ENCODE measurements at places on chromosomes 16 and 17. TPM values are rescaled to one million over a fixed set of nuclear protein-coding genes. Genes with fewer than 3 reads are reported as not detected.

GRCh38 chr16:50809561-50809960, 67.7 kb downstream of the CYLD start:
- no peak for DNase-seq

KRT15 gene
- 3.6 TPM for total RNA-seq

- DNase-seq = no peak
Measured at GRCh38 chr16:52251495-52251894, 295.4 kb downstream of the TOX3 start.

DNA sequence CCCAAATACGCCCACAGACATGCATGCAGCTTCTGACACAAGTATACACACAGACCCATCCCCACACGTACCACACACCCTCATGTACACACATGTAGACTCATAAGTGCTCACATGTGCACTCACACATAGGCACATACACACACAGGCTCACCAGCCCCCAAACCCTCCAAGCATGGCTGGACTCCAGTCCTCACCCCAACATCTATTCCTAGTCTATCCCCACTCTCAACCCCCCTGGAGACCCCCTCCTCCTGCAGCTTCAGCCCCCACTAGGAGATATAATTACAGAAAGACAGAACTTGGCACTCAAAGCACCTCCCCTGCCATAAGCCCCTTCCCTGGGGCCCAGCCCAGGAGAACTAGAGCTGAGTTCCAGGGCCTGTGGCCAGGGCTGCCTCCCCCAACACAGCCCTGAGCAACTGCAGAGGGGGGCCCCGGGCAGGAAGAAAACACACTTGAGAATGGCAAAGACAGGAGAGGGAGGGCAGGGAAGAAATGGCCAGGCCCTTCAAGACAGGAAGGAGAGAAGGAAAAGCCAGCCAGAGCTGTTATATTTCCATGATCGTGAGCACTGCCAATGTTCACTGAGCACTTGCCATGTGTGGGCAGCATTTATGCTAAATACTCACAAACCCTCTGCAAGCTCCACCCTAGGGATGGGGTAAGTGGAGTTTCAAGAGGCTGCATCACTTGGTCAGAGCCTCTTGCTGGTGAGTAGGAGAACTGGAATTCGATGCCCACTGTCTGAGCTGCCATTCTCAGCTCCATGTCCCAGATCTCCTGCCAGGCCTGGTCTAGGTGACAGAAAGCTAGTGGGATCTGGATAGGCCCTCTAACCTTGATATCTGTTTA, 224.5 kb downstream of the ZNF423 start:
- peak; percentile 23 for DNase-seq

KIF2B gene
- not detected for total RNA-seq

DNAH2 gene
- total RNA-seq = under 0.01 TPM

DNA sequence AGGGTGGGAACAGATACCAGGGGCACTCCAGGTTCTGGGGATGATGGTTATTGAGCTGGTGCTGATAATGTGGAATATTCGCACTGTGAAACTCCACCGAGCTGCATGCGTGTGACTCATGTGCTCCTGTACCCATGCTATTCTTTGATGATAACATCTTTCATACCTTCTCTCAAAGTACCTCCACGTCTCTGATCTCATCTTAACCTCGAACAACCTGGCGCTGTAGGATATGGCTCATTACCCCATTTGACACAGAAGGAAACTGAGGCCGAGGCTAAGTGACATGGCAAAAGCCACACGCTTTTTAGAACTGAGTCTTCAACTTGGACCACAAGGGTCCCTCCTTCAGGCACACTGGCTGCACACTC, 30.2 kb upstream of the MRPS23 start:
- no peak for DNase-seq

CNTROB gene
- total RNA-seq = 12.5 TPM

CDH8 gene
- total RNA-seq = not detected

GRCh38 chr17:18267927-18268711, 7.7 kb downstream of the MIEF2 start:
- DNase-seq = peak; percentile 73

DNA sequence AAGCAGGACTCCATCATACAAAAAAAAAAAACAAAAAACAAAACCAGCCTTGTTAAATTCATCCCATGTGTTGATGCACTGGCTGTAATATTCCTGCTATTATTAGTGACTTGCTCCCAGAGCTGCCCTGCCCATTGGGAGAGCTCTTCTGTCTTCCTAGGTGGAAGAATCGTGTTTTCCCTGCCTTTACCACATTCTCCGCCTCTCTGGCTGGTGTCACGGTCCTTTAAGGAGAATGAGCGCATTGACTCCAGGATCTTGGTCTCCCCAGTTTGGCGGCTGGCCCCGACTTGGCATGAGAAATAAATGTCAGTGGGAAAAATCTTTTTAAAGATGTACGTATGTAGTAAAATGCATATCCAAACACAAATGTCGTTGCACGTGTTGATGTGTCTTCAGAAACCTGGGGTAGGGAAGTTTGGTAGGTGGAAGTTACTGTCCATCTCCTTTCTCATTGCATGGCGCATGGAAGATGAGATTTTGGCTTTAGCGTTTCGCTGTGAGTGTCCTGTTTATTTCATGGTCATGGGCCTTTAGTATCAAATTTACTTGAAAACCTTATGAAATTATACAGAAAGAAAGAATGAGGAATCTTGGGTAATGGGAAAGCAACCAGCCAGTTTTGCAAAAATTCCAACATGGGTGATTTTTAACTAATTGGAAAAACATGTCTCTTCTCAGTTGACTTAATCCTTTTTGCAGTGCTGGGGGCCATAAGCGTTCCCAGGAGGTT, 15.5 kb downstream of the RMI2 start:
- DNase-seq = no peak

GPRC5B gene
- 2.2 TPM for total RNA-seq

DNA sequence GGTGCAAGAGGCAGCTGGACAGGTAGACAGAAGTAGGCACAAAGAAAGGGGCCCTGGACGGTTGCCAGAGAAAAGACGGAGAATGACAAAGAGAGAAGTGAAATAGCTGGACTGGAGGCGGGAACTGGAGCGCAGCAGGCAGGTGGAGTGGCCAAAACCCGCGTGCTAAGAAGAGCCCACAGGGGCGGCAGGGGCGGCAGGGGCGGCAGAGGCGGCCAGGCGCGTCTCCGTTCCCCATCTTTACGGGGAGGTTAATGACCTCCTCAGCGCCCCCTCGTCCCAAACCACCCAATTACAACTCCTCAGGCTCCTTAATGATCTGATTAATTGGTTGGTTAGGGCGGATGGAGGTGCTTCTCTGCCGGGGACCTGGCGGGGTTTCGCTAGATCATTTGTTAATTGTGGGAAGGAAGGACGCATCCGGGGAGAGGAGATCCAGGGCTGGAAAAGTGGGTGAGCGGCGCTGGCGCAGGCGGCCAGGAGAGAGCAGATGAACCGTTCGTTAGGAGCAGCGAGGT, 15.4 kb upstream of the HOXB9 start:
- DNase-seq = no peak

DNA sequence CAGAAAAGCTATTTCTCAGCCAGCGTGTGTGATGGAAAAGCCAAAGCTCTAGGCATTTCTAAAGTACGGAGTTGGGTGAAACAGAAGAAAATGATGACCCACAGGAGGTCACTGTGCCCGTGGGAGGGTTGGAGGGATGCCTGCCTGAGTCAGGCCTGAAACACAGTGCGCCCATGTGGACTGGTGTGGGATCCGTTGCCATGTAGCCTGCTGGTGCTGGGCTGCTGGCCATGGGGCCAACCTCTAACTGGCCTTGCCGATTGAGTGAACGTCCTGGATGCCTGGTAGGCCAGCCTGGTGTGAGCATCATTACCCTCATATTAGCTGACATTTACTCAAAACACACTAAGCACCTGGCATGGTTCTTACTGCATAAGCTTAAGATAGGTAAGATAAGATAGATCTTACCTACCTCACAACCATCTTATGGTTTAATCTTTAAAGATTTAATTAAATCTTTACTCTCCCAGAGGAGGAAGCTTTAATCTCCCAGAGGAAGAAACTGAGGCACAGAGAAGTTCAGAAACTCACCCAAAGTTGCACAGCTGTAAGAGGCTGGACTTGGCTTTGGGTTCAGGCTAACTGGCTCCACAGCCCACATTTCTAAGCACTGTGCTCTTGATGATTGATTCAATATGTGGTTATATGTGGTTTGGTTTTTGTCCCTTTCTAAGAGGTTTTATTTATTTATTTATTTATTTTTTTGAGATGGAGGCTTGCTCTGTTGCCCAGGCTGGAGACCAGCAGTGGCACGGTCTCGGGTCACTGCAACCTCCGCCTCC, 15.7 kb downstream of the MGAT5B start:
- no peak for DNase-seq

- peak; percentile 23 for DNase-seq
Measured at GRCh38 chr16:46899443-46900143, 15.4 kb downstream of the GPT2 start.

DNA sequence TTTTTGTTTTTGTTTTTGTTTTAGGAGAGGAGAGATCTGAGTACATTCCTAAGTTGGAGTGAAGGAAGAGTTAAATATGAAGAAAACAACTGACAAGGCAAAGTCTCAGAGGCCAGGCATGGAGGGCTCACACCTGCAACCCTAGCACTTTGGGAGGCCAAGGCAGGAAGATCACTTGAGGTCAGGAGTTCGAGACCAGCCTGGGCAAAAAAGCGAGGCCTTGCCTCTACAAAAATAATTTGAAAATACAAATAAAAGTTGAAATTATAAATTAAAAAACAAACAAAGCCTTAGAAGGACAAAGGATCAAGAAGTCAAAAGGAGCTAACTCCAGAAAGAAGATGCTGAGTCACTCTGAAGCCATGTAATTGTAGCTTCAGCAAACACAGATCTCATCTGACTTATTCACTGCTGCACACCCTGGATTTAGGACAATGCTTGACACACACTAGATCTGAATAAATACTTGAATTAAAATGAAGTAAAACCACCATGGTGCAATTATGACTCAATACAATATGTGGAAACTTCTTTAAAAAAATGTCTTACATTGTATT, 9.1 kb downstream of the CEP20 start:
- peak; percentile 96 for DNase-seq

- DNase-seq = peak; percentile 75
Measured at GRCh38 chr17:67629971-67630320, 87.8 kb upstream of the NOL11 start.

RRAD gene
- total RNA-seq = 1.4 TPM

DNA sequence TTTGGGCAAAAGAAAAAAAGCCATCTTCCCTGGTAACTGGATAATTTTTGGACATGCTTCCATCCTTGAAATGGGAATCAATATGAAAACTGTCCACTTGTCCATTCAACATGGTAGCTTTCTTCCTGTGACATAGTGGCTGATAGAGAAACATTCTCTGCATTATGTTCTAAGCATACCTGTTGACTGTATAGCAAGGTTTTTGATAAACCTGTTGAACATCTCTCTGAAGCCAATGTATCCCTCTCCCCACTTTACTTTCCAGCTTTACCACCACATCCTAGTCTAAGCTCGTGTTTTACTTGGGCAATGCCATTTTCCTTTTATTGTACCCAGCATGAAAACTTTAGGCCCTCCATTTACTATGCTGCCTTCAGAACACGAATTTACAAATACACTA, 630.1 kb downstream of the TOX3 start:
- DNase-seq = no peak

VAT1L gene
- total RNA-seq = 18.1 TPM

GRAPL gene
- total RNA-seq = not detected

DNA sequence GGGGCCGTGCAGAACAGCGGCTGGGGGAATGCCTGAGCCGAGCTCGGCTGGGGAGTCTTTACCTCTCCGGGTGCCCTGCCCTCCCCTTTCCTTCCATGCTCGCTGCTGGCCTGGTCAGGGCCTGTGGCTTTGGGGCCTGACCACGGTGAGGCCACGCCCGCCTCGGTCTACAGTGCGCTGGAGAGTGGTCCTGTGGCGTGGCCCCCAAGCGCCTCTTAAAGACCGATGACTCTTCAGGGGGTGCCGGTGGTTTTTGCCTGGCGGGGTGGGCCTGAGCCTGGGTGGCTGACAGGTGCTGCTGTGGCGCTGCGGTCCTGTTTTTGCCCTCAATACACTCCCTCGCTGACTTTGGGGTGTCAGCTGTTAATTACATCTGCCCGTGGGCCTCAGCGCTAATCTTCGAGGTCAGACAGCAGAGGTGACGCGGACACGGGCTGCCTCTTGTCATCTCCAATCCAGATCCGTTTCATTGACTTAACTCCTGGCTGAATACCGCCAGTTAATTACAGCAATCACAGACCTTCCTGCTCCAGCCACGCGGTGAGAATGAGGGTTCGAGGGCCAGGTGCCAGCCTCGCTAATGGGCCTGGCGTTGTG, 29.7 kb downstream of the GSE1 start:
- DNase-seq = no peak

GRCh38 chr17:67819722-67820121, 5.6 kb upstream of the BPTF start:
- no peak for DNase-seq

MEAK7 gene
- 27.8 TPM for total RNA-seq

GRCh38 chr17:82439194-82439828, 11.2 kb downstream of the CYBC1 start:
- DNase-seq = no peak

CCL22 gene
- total RNA-seq = not detected

AATK gene
- total RNA-seq = not detected

DNA sequence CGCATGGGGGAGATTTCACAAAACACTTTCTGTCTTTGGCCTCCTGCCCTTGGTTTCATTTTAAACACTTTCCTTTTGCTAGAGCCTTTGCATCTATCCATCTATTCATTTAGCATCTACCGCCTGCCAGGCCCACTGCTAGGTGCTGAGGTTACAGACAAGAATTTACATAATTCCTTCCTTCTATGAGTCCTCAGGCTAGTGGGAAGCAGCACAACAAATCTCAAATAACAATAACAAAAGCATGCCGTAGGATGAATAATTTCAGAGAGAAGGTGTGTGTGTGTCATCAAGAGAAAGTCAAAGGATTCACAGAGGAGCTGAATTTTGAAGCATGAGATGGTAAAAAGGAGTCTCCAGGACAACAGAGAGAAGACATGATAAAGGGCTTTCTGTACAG, 6.1 kb upstream of the SLC46A1 start:
- DNase-seq = no peak

DNA sequence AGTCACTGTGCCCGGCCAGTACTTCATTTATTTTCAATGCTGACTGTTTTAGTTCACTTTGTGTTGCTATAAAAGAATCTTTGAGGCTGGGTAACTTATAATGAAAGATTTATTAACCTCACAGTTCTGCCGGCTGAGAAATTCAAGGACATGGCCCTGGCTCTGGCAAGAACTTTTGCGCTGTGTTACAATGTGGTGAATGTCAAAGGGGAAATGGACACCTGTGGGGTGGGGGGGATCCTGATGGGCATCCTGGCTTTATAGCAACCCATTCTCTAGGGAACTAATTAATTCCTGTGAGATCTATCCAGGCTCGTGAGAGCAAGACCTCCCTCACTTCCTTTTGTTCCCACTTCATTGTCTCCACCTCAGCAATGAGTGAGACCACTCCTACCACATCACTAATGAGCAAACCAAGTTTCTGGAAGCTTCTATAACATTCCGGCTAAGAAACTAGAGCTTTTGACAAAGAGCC, 17.1 kb upstream of the CDH3 start:
- DNase-seq = no peak
